Bone marrow (tissue), 2 donors: ENCODE measurements at places on chromosomes 7 and 10.

DNA sequence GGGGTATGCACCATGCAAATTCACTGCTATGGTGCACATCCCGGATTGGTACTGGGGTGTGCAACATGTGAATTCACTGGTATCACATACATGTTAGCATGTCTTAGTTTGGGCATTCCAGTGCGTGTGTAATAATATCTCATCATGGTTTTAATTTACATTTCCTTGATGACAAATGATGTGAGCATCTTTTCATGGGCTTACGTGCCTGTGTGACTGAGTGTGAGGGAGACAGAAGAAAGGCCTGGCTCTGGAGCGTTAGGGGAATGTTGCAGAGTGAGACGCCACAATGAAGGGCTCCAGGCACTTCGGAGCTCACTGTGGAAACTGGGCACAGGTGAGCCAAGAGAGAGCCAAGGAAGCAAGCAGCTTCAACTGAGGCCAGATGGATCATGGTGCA lies 162.6 kb downstream of the UBE2H start:
- no peak for DNase-seq

- no peak for DNase-seq
Observed at GRCh38 chr7:28701731-28702130, 256.4 kb downstream of the TRIL start.

- no peak for DNase-seq
Observed at GRCh38 chr7:86598311-86598710, 45.4 kb upstream of the GRM3 start.

- DNase-seq, result no peak
Observed at GRCh38 chr7:128003167-128003566, 28.1 kb downstream of the LRRC4 start.

GRCh38 chr10:121240011-121240410 lies 358.2 kb downstream of the FGFR2 start:
- DNase-seq, result no peak

DNA sequence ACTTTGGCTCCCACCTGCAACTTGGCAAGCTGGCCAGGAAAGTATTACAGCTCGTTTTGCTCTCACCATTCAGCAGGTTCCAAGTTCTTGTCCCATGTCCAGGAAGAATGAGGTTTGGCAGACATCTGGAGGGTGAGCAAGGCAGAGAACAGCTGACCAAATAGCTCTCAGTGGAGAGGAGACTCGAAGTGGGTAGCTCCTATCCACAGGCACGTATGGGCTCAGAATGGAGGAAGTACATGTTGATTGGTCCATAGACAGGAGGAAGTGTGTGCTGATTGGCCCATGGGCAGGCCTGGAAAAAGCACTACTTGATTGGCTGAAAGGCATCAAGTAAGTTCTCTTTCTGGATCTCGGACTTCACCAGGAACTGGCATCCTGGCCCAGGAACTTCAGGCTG lies 3.0 kb upstream of the NCAPG2 start:
- DNase-seq, result no peak

DNA sequence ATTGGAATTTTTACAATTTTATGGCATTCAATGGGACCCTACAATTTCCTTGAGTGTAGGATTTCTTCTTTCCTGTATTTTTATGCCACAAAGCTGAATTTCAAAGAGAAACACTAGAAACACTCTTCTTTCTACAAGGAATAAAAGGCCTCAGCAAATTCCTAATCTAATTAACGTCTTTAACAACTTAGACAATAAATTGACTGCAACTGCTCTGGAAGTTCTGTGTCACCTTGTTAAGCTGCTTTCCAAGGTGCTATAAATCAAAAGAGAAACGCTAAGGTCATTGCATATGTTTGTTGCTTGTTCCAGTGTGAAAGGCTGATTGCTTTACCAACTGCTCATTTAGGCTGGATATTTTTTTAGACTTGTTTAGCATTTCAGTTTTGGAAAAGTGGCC lies 182.2 kb downstream of the POLR1F start:
- no peak for DNase-seq
